ENCODE measurements at places on chromosomes 3 and 15.
A peak's percentile ranks its signal among the peaks of the same experiment; 100 is the strongest.

DNA sequence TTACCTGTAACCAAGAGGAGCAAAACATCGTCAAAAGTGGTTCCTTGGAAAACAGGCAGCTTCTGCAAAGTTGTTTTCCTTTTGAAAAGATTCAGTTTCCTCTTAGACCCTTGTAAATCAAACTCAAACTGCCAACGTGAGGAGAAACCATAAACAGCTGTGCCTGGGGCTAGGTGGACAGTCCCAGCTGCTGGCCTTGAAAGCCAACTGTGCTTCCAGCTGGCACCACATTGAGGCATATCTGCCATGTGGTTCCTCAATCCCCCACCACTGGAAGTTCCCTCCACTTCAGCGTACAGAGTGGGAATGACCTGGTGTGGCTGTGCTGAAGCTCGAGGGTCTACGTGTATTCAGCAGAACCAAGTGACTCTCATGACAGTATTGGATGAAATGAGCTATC, 40.9 kb downstream of the HRH1 start:
- DNase-seq = peak; percentile 8

- no peak for DNase-seq
Measured at GRCh38 chr15:69666441-69666882, 213.8 kb downstream of the RPLP1 start.

- DNase-seq = no peak
Measured at GRCh38 chr3:78026318-78026828, 986.5 kb downstream of the ROBO2 start.

DNA sequence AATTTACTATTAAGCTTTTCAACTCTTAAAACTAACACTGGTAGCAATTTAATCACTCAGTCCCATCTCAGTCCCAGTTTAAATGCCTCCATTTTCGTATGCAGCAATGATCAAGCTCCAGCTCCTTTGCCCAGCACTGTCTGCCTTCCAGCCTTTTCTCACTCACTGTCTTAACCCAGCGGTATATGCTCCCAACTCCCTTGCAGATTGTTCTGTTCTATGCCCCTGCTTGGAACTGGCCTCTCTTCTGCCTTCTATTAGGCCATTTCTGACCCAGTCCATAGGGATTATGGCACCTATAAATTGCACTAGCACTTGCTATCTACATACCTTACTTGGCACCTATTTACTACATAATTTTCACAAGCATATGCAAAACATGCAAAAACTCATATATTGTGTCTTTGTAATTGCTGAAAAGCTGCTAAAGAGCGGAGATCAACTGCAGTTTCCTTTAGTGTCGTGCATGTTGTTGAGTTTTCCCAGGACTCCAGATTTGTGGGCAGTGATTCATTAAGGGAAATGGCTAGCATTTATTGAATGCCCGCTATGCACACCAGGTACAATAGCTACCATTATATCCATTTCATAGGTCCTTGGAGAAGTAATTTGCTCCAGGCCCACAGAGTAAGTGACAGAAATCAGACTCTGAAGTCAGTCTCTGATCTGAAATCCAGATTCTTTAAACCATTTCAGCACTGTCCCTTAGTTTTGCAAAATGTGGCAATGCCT, 24.4 kb downstream of the CRBN start:
- no peak for DNase-seq

- no peak for DNase-seq
Measured at GRCh38 chr3:135862361-135862760, 103.2 kb upstream of the PPP2R3A start.

DNA sequence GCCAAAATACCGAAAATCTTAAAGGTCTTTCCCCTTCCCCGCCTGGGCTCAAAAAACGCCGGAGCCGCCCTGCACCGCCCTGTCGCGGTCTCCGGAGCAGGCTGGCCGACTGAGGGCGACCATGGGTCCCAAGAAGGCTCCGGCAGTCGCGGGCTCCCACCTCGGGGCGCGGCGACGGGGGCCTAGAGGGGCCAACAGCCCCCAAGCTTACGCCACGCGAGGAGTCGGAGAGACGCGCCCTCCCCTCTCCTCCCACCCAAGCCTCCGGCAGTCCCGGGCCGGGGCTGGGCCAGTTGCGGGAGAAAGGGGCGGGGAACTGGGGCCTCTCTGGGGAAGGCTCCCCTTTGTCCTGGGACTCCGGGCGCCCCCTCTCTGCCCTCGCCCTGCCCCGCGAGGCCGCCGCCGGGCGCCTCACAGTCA, 69.2 kb downstream of the GOLGA8B start:
- DNase-seq = no peak

- no peak for DNase-seq
Measured at GRCh38 chr3:179701176-179701827, 48.5 kb downstream of the USP13 start.

DNA sequence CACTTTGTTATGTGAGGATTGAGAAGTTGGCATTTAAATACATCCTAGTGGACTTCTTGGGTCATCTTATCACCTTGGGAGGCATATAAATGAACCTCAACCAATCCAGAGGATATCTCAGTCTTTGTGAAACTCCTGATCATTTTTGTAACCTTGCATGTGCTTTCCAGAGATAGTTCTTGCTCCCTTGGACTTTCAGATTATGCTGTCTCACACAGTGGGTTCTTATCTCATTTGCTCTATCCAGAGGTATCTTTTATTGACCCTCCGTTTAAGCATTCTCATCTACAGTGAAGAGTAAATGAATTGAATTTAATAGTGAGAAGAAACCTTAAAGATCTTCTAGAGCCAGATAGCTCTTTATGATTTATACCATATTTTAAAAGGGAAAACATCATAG, 10.4 kb downstream of the ARMC8 start:
- DNase-seq = no peak

GRCh38 chr3:78221796-78222195, 1181.9 kb downstream of the ROBO2 start:
- no peak for DNase-seq

GRCh38 chr3:16089521-16089920, 85.0 kb upstream of the GALNT15 start:
- DNase-seq = no peak

GRCh38 chr3:159828542-159828943, 160.1 kb upstream of the IL12A start:
- DNase-seq = peak; percentile 45

DNA sequence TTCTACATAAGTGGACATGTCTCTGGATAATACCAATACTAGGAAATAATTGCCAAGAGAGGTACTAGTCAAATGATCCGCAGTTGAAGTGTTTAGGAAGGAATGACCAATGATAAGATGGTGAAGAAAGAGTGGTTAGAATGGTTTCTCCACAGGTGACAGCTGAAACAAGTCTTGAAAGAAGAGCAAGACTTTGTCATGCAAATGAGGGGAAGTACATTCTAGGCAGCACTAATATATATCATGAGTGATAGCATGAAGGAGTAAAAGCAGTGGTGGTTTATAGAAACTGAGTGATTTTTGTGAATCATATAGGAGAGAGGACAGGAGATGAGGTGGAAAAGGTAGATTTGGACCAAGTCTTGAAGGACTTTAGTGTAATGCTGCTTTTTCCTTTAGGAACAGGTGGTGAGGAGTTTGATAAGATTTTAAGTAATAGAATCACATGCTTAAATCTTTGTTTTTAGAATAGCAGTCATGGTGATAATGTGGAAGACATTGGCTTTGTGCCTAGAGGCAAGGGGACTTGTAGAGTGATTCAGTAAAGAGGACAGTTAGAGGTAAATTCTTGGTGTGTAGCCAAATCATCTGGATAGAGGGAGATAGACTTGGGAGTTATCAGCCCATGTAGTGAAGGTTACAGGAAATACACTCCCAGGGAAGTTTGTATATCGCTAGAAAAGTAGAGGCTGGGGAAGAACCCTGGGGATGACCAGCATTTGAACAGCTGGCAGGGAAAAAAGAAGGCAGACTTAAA, 31.9 kb downstream of the SLMAP start:
- no peak for DNase-seq

- DNase-seq = no peak
Measured at GRCh38 chr3:171172070-171172469, 145.6 kb upstream of the SLC2A2 start.

- no peak for DNase-seq
Measured at GRCh38 chr3:37243820-37244748, 69.7 kb upstream of the LRRFIP2 start.
